GM13976 (cell line): ENCODE measurements at places on chromosomes 2 and 18.

DNA sequence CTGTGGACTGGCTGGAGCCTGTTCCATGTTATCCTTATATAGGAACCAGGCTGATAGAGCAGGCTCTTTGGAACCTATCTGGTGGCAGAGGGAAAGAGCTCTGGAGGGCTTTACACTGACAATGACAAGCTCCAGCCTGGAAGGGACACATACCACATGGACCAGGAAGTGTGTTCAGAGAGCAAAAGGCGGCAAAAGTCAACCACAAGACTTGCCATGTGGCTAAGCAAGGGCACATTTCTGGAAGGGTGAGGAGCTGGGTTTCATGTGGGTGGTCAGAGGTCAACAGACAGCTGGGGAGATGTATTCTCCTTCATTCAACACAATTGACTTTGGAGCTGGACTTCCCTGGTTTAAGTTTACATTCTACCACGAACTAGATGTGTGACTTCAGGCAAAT is 325.2 kb downstream of the DYSF start:
- no peak for DNase-seq

- no peak for DNase-seq
Observed at GRCh38 chr2:212364112-212364985, 174.3 kb downstream of the ERBB4 start.

DNA sequence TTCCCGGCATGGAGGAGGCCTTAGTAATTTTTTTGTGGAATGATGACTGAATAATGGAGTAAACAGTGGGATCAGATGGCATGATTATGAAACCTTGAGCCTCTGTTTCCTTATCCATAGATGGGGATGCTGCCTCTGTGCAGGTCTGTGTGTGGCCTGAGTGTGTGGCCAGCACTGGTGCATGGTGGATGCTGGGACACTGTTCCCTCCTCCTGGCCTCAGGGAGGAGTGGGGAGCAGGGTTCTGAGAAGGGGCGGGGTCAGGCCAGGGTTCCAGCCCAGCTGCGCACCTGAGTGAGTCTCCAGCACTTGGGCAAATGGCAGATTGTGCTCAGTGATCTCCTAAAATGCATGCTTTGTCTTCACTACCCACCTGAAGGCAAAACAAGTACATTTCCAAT is 66.4 kb downstream of the DCDC2C start:
- DNase-seq, result no peak

DNA sequence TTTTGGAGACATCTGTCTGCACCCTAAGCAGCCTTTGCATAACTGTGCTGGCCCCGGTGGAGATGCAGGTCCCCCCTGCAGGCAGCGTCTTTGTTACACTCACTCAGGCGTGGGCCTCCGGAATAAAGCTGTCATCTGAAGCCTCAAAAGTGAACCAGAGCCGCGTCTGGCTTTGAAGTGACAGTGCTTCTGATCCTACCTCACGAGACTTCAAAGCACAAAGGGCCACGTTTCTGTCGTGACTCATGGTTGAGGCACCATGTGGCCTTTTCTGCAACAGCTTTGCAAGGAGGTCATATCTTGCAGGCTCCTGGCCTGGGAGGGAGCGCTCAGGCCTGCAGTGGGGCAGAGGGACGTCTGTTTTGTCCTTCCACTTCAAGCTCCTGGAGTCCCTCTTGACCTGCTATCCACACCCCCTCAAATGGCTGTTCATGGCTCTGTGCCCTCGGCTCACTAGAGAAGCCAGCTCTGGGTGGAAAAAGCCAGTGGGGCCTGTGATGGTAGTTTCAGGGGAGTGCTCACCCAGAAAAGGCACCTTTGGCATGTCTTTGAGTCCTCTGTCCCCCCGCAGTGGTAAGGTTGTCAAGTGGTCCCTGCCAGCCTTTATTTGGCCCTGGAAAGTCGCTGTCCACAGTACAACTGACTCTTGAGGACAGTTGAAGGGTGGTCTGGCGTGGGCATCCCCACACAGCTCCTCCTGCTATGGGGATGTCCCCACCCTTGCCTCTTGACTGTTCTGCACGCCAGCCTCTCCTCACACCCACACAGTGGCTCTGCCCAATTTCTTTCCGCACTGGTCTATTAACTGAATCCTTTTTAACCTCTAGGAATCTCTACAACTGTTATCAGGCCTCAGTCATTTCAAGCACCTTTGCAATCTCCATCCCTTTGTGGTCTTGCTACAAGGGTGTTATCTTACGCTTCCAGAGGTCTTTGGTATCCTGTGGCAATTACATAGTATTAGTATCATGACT is 19.3 kb downstream of the GPR55 start:
- DNase-seq, result no peak

DNA sequence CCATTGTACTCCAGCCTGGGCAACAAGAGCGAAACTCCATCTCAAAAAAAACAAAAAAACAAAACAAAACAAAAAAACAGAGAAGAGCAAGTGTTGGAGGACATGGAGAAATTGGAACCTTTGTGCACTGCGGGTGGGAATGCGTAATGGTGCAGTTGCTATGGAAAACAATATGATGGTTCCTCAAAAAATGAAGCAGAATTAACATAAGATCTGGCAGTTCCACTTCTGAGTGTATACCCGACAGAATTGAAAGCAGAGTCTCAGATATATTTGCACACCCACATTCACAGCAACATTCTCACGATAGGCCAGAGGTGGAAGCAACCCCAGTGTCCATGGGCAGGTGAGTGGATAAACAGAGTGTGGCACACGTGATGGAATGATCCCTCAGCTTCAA is 11.0 kb upstream of the RALB start:
- no peak for DNase-seq

DNA sequence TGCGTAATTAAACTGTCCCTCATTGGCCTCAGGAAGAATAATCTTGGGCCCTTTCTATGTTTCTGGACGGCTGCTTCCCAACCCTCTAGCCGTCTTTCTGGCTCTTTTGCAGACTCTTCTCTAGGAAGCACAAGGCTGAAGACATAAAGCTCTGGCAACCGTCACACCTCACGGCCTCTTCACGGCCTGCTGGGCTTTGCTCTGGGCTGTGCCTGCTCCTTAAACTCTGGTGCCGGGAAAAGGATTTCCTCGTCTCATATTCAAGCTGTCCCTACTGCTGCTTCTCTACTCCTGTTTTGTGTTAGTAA is 36.0 kb upstream of the WIPF1 start:
- no peak for DNase-seq

GRCh38 chr2:217792626-217793527 is 209.9 kb downstream of the TNS1 start:
- DNase-seq, result no peak

GRCh38 chr2:241977557-241978300 is 108.2 kb downstream of the RTP5 start:
- no peak for DNase-seq

- DNase-seq, result no peak
Observed at GRCh38 chr2:234033174-234033573, 17.3 kb upstream of the SPP2 start.

- no peak for DNase-seq
Observed at GRCh38 chr2:98730053-98730706, 752 bp downstream of the MGAT4A start.

DNA sequence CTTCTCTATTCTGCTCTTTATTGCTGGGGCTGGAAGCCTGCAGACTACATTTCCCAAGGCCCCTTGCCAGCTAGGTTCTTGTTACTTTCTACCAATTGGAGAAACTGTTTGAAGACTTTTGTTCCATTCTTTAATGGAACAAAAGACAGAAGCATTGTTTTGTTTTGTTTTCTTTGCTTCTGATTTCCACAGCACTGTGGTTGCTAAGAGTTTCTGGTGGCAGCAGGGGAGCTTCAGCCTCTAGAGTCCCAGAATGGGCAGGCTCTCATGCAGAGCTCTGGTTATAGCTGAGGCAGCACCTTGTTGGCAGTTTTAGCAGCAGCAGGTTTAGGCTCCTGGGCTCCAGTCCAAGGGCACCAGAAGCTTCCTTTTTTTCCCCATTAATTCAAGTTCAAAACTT is 234.3 kb downstream of the ETAA1 start:
- DNase-seq, result no peak

DNA sequence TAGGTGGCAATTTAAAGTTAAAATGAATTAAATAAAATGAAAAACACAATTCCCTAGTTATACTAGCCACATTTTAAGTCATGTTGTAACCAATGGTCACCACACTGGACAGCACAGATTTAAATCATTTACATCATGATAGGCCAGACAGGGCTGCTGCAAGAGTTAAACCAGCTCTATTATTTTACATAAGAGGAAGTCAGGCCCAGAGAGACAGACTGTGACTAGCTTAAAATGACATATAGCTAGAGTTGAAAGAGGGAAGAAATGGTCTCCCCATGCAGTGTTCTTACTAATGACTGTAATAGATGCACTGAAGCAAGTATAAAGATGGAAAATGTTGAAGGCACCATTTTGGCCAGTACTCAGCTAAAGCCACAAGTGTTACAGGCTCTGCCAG is 69.6 kb downstream of the SLC66A3 start:
- DNase-seq, result no peak

- no peak for DNase-seq
Observed at GRCh38 chr2:236603361-236604015, 33.9 kb downstream of the ACKR3 start.

DNA sequence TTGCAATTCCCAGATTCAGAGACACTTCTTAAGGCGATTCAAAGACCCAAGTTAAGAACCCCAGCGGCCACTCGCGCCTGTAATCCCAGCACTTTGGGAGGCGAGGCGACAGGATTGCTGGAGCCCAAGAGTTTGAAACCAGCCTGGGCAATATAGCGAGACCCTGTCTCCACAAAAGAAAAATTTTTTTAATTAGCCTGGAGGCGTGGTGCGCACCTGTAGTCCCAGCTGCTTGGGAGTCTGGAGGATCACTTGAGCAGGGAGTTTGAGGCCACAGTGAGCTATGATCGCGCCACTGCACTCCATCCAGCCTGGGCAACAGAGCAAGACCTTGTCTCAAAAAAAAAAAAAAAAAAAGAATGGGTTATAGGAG is 585 bp upstream of the ANAPC1 start:
- no peak for DNase-seq

- no peak for DNase-seq
Observed at GRCh38 chr2:123816203-123816602, 208.9 kb upstream of the CNTNAP5 start.

DNA sequence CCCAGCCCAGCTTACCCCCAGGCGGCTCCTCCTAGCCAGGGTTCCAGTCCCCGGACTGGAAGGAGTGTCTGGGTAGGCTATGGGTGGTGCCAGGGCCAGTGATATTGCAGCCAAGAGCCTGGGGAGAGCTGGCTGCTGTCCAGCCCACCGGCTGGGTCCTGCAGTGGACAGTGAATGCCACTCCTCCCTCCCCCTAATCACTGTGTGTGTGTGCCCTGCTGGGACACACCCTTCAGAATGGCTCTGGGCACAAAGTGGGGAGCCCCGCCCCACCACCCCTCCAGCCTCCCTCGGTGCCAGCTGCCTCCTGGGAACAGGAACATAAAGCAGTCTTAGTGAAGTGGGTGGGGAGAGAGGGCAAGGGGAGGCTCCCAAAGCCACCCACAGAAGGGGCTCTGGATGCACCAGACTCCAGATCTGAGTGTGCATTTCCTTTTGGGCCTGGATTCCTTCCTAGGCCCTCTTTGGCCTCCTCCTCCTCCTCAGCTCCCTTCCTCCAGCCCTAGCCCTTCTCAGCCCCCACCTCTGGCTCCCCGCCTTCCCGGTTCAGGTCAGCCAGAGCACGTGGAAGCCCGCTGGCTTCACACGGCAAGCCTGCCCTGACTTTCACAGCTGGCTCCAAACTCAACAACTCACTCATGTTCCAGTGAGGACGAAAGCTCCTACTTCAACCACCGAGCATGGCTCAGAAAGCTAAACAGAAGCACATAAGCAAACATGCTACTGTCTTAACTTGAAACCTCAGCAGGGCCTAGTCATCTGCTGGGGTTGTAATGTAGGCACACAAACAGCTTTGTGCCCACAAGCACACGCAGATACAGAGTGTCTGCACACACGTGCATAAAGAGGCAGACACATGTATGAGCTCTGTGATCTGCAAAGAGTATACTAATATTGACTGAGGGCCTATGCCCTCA is 209.2 kb upstream of the SMAD2 start:
- DNase-seq, result no peak

DNA sequence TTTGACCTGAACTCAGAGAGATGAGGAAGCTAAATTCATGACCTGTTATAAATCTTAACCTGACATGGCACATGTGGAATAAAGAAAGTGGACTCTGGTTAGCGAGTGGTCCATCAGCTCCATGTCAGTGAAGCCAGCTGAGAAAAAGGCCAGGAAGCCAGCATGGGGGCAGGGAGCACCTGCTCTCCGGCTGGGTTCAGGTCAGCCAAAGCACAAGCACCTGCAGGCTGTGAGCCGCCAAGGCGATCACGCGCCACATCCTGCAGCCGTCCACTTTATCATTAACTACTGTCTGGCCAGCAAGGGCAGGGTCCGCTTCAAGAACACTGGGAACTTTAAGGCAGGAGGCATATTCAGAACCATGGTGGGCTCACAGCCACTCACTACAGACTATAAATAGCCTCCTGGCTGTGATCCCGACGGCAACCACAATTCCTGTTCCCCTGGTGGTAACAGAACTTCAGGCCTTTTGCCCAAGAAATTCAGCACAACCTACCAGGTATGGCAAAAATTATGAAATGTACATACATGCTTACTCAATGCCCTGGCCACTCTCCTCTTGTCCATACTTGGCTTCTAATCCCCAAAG is 35.5 kb downstream of the ACVR1 start:
- DNase-seq, result no peak

- peak; percentile 24 for DNase-seq
Observed at GRCh38 chr2:231124838-231125568, at the start of gene HTR2B. Gene HTR2B (minus strand): TSS chr2:231125042. CDS start chr2:231123764, 1,278 bp downstream.

GRCh38 chr2:234374150-234374508 is 122.8 kb downstream of the ARL4C start:
- DNase-seq, result no peak
